Activated T-helper 1 cell treated with anti-CD3 and anti-CD28 coated beads, Interleukin-2, amount 50 U/mL, for 16 hours (primary cell): ENCODE measurements at places on chromosomes 2 and 18.

DNA sequence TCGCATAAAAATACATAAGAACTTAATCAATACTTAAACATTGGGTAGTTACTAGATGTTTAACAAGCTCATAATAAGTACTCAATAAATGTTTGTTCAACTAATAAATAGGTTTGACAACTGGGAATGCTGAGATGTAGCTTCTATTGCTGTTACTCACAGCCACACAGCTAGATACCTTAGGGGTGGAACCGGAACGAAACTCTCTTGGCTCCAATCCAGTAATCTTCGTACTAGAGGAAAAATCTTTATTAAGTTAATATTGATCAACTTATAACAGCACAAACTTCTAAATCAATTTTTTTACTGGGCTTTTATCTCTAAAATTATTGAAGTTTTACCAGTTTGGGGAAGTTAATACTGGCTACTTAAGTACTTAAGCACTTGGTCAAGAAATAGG is 247.8 kb downstream of the PAX3 start:
- DNase-seq = no peak

- DNase-seq = no peak
Observed at GRCh38 chr2:96832754-96833507, 10.9 kb downstream of the ANKRD23 start.

DNA sequence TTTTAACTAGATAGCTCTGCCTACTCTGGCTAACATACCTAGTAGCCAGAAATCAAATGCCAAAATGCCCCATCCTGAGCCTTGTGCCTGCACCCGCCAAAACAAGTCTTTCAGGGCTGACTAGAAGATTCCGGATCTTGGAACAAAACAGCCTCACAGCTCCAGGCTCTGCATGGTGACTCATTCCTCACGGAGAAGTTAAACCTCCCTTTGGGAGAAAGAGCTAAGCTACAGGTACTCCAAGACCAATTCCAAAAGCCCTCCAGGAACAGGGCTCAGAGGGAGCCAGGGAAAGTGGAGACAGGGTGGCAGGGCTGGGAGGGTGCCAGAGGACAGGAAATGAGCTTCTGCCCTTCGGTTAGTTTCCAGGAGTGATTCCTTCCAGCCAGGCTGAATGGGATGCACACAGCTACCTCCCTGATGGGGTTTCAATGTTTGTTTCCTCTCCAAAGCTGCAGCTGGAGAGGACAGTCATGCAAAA is 295.6 kb downstream of the TNS1 start:
- no peak for DNase-seq

- no peak for DNase-seq
Observed at GRCh38 chr2:189297446-189297845, 117.9 kb upstream of the COL5A2 start.
